ENCODE measurements at places on chromosomes 6 and 20.

DNA sequence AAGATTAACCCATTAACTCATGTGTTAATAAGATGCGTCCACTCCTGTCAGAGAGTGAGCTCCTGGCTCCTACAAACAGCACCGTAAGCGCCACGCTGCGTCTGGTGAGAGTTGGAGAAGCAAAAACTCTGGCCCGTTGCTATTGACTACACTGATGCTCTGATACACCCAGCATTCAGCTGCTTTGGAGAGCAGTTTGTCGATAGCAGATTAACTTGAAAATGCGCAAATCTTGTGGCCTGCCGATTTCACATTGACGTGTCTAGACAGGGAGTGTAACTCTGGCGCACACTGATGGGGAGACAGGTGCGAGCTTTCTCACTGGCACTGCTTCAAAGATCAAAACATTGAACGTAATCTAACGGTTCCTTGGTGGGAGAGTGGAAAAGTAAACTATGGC lies 151.7 kb upstream of the RPS6KA2 start:
- no peak for DNase-seq

GRCh38 chr6:80331974-80332373 lies 225.5 kb downstream of the BCKDHB start:
- DNase-seq = no peak

DNA sequence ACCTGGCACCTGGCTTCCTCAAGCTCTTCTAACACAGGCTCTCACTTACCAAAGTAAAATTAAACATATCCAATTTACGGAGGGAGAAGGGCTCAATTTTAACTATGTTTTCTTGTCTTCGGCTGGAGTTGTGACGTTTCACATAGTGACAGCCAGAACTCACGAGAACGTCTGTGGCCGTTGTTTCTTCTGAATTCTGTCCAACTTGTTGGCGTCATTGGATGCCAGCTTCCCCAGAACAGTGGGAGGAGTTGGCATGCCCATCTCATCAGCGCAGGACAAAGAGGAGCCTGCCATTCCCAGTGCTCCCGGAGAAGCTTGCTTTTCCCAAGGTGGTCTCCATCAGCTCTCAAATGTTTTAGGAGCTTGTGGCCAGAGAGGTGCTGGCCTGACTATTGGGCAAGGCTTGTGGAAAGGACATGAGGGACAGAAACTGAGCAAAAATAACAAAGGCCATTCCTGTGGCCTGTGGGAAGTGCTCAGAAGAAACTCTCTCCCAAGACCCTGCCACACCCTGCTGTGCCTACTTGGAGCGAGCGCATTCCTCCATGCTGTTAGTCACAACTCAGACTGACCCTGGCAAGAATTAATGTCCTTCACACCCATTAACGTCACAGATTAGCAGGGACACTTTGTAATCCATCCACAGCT lies 265.4 kb upstream of the CDH4 start:
- DNase-seq = no peak

- no peak for DNase-seq
These were observed 216.4 kb downstream of the DLL1 start for GRCh38 chr6:170074435-170074834.

- DNase-seq = no peak
These were observed 1013.8 kb upstream of the CITED2 start for GRCh38 chr6:140388192-140388802.

GRCh38 chr20:2708073-2708415 lies 15.5 kb downstream of the EBF4 start:
- DNase-seq = peak; percentile 10

GRCh38 chr6:349491-349921 lies 42.0 kb upstream of the IRF4 start:
- no peak for DNase-seq

GRCh38 chr20:1660246-1660645 lies 2.7 kb upstream of the SIRPG start:
- DNase-seq = no peak

DNA sequence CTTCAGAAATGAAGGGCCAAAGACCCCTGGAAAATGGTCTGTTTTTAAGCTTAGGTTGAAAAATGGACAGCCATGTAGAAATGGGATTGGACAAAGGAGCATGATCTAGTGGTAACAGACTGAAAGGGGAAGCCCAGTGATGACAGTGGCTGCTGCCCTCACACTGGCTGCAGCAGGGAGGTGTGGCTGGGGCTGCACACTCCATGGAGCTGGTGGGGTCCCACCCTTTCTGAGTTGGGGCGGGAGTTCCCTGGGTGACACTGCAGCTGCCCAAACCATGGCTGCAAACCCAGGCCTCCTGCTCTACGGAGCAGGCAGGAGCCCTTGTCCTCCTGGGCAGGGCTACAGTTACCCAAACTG lies 8.5 kb upstream of the PACSIN1 start:
- no peak for DNase-seq

DNA sequence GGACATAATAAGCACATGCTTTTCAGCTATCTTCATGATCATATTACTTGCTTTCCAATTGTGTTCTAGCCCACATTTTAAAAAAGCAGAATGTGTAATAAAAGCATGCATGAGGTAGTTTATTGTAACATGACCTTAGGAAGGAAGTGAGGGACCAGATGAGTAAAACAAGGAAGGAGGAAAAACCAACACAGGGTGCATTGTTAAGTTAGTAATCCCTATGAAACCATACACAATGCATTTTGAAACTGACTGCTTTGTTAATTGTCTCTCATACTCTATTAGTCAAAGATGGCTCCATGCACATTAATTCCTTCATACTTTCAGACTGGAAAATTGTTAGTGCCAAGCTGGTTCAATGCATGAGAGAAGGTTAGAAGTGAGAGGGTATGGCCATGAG lies 37.7 kb upstream of the CENPW start:
- DNase-seq = no peak

GRCh38 chr20:611047-611842 lies 1.1 kb upstream of the TCF15 start:
- no peak for DNase-seq

- no peak for DNase-seq
These were observed 141.2 kb downstream of the PDE7B start for GRCh38 chr6:135992739-135993138.
